Stimulated activated CD4-positive, alpha-beta T cell treated with anti-CD3 and anti-CD28 coated beads, Interleukin-12 subunit alpha, Interleukin-12 subunit beta, amount 100 ng/mL, for 48 hours (primary cell): ENCODE measurements at places on chromosomes 4 and X.

DNA sequence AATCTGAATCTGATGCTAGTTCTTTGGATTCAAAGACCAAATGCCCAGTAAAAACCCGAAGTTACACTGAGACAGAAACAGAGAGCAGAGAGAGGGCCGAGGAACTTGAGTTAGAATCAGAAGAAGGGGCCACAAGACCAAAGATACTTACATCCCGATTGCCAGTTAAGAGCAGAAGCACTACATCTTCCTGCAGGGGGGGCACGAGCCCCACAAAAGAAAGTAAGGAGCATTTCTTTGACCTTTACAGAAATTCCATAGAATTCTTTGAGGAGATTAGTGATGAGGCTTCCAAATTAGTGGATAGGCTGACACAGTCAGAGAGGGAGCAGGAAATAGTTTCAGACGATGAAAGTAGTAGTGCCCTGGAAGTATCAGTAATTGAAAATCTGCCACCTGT, 309.3 kb downstream of the ANK2 start:
- no peak for DNase-seq

DNA sequence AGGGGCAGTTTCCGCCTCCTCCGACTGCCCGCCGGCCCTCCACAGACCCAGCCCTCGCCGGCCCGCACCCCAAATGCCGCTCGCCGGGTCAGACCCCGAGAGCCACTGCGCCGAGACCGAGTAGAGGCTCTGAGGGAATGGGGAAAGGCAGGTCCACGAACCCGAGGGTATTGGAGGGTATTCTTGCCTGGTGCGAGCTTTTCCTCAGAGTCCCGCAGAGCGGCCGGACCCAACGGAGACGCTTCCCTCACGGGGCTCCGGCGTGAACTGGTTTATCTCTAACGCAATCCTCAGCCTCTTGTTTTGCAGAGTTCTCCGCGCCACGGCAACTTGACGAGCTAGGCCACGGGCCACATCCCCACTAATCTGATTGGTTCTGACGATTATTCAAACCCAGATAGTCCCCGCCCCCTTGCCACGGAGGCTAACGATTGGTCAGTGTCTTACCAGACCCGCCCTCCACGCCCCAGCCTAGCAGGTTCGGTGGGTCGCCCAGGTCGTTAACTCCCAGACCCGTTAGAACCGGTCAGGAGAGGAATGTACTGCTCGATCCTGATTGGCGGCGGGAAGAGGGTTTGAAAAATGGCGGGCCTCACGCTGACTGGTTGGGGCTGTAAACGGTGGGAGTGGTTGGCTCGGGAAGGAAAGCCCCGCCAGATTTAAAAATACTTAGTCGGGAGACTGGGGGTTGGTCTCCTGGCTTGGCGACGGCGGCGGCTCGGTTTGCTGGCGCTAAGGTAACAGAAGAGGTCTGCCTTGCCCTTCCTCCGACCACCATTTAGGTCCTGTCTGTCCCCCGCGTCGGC, at the start of gene HMGB2:
TSS of gene HMGB2 (minus strand) at position 274 of the 806 bp plus-strand sequence. CDS start 709 bp downstream, outside the sequence.
- peak; percentile 99 for DNase-seq

- DNase-seq: no peak
These were observed 4.0 kb downstream of the FLNA start for GRCh38 chrX:154370300-154371016.

DNA sequence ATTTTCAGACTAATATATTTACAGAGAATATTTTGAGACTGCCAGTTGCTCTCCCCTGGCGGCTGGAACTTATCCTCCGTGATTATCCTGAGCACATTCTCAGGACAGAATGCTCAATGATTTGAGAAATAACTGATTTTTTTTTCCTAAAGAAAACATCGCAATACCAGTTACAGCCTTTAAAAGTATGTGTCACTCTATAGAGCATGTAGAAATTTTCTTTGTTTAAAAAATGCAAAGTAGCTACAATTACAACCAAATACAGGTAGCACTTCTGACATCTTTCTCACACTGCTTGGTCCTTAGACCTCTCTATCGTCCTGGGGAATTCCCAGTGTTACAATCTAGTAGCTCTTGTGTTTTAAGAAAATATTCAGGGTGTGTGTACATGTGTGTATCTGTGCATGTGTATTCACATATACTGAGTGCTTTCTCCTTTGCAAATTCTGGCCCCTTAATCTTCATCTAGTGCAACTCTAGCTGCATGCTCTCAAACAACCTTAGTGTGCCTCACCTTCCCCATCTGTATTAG, 13.8 kb downstream of the APBB2 start:
- no peak for DNase-seq

DNA sequence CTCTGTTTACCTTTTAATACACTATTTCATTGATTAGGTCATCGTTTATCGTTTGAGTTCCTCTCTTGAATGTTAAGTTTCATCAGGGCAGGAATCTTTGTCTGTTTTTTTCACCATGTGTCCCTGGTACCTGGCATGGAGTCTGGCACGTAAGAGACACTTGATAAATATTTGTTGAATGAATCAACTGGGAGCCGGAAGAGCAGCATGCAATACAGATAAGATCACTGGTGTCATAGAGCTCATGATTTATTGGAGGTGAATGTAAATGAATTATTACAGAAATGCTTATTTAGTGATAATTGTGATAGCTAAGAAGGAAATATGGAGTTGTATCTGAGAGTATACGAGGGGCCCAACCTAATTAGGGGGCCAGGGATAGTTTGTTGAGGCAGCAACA, 62.8 kb downstream of the UCHL1 start:
- no peak for DNase-seq

GRCh38 chrX:102672856-102673255, 21.6 kb downstream of the GPRASP1 start:
- no peak for DNase-seq

DNA sequence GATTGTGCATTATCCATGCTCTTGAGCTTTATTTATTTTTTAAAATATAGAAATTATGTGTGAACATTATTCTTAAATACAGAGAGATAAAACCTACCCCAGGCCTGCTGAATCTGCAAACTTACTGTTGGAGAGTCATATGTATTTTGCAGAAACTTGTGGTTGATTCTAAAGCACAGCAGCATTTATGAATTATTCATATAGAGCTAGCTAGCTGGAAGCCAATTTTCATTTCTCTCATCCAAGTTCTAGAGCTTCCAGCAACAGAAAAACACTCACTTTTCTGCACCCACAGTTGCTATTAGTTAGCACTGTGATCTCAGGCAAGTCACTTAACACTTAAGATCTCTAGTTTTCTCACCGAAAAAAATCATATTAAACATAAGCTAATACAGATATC, 479.5 kb upstream of the FAM47C start:
- DNase-seq: no peak

- no peak for DNase-seq
These were observed 99.7 kb upstream of the SLC7A11 start for GRCh38 chr4:138341739-138342415.

- DNase-seq: no peak
These were observed 2.2 kb upstream of the SYN1 start for GRCh38 chrX:47621851-47622250.

DNA sequence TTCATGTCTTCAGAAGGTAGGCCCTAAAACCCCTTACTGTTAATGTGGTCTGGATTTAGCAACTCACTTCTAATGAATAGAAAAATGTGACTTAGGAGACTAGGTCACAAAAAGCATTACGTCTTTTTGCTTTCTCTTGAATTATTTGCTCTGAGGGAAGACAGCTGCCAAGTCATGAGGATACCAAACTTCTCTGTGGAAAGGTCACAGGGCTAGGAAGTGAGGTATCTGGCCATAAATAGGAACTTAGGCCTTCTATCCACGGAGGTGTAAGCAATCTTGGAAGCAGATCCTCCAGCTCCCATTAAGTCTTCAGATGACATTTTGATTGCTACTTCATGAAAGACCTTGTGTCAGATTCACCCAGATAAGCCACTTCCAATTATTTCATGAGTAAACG, 120.6 kb downstream of the JADE1 start:
- DNase-seq: no peak

DNA sequence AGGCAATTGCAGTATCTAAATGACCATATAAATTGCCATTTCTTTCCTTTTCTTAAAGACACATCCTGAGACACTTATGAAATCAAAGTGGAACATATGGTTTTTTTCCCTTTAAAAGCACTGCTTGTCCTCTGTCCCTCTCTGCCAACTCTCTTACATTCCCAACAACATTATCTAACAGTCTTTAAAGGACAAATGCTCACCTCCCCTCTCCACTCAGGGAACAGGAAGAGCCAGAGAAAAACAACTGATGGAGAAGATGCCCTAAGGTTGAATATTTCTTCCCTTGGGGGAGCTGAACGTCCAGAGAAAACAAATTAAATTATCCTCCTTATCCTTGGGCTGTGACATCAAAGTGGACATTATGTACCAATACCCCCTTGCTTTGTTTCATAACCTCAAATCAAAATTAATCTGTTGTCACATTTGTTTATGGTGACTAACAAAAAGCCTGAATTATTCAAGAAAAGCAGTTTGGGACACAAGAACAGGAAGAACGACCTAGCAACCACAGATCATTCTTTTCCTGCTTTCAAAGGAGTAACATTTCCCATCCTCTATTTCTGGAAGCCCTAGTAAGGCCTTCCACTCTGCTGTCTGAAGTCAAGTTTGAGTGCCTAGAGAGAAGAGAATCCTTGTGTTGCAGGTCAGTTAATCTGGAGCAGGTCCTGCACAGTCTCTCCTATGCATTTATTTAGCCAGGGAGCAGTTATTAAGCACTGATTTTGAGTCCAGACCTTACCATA, 52.6 kb upstream of the PAGE1 start:
- DNase-seq: no peak

DNA sequence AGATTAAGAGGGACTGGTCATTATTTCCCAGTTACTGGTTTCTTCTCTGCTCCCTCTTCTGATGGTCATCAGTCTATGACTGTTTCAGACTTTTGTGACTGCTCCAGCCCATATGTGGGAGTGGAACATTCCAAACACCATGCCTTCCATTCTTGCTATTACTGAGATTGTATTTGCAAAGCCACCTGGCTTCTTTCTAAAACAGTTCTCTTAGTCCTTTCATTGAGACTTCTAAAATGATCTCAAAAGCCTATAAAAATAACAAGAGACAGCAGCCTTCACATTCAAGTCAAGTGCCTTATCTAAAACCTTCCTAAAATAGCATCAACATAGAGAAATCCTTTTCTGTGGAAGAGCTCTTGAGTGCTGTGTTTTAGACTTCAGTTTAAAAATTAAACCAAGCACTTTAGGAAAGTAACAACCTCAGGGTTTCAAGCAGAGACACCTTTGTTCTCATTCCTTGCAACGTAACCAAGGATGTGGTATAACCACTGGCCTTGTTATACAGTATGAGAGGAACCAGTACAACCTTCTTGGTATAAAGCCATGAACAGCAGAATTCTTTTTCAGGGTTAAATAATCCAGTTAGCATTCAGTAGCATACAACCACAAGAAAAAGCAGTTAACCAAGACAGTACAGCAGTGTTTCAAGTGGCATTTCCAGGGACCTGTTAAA, 97.1 kb downstream of the NFKB1 start:
- no peak for DNase-seq

DNA sequence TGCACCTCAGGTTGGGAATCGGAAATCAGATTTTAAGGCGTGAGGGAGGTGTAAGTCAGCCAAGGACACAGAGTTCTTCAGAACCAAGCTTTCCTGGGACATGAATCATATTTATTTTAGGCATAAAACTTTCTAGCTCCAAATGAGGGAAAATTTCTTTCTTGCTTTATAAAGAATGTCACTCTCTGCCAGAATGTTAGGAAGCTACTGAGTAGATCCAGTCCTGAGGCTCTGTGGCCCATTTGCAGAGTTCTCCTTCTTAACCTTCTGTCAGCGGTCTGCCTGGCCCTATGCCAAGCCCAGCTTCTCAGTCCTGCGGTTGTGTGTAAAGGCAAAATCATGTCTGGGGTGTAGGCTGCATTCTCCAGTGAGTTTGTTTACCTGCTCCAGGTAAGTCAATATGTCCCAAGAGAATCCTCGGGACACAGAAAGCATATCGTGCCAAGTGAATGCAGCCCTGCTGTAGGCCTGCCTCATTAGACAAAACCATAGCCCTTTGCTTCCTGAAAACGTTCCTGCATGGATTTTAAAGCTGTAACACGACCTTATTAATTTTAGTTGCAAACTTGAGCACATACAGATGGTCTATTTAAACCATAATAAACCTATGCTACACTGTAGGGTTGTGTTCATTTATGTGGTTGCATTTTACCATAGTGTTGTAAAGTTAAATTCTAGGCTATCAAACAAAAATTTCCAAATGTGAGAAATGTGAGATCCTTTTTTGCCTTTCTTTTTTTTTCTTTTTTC, 29.2 kb upstream of the CCNI start:
- no peak for DNase-seq

DNA sequence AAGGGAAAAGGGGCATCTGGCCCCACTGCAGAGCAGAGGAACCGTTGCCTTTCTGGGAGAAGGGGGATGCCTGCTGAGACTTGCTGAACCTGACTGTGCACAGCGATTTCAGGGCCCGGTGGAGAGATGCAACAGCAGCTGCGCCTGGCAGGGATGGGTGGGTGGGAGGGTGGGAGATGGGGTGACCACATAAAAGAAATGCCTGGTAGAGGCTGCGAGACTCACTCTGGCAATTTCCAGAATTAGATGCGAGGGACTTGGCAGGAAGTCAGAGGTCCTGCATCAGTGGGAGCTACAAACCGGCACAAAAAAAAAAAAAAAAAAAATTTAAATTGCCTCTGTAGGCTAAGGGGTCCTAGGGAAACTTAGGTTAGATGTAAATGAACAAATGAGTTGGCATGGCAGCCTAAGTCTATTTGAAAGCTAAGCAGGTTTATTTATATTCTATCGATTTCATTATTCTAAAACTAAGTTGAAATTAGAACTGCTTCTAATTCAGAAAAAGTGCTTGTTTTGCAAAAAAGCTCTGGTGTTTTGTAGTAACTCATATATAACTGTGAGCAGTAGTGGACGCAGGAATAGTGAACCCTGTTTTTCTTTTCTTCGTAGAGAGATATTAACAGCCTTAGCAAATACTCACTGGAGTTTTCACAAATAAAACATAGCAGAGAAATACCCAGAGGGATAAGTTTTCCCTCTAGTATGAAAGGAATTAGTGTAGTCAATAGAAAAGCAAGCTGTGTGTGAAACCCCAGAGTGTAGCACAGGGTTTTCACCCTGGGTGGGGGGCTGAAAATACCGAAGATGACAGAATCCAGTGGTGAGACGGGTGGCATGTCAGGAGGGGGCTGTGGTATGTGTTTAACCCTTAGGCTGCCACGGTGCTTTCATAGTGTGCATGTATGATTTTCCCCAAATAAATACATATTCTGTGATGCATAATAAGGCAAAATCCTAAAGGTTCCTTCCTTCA, 130.1 kb downstream of the EGF start:
- no peak for DNase-seq

DNA sequence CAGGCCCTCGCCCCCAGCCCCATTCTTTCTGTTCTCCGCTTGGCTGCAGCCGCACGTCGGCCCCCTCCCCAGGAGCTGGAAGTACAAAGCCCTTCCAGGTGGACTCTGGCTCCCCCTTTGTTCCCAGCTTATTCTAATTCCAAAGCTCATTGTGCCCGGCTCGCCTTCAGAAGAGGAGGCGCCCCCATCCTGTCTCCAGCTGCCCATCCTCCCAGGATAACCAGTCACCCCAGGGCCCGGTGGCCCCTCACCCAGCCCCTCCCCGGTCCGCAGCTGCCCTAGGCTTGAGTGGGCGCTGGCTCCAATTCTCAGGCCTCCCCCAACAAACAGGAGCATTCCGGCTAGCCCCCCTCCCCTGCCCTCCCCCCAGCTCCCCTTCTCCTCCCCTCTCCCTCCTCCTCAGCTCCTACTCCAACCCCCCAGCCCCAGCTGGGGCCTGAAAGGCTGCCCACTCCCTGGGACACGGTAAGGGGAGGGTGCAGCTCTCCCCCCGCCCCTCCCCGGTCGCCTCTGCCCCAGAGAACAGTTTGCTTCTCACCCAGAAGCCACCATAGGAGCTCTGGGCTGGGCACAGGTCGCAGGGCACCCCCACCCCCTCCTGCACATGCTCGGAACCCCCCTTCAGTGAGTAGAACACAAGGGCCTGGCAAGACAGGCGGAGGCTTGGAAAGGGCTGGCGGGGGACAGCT, 3.1 kb upstream of the SLC6A8 start:
- no peak for DNase-seq
